ENCODE measurements at places on chromosomes 7 and 10. TPM values are rescaled to one million over a fixed set of nuclear protein-coding genes. Genes with fewer than 3 reads are reported as not detected.

Gene HDAC9
- 0.55 TPM for total RNA-seq

GRCh38 chr10:63553031-63553430, 31.8 kb downstream of the REEP3 start:
- no peak overlapping the region for H3K27ac ChIP-seq
- H3K27me3 ChIP-seq: no peaks in the 10 kb centered on the region
- DNase-seq: no peak
- peaks cover 5% of the 10 kb centered on the region for H3K36me3 ChIP-seq

GRCh38 chr7:2270495-2270894, 28.5 kb downstream of the NUDT1 start:
- no peak overlapping the region for H3K27ac ChIP-seq
- no peak overlapping the region for H3K4me3 ChIP-seq
- no peaks in the 10 kb centered on the region for H3K27me3 ChIP-seq
- peaks cover 2% of the 10 kb centered on the region for H3K36me3 ChIP-seq
- no peak for DNase-seq

Gene LIPJ
- total RNA-seq: not detected

GRCh38 chr10:17693009-17693408, 49.1 kb downstream of the STAM start:
- peaks cover 7% of the 10 kb centered on the region for H3K4me1 ChIP-seq
- H3K27ac ChIP-seq: no peak overlapping the region
- H3K27me3 ChIP-seq: no peaks in the 10 kb centered on the region
- no peak overlapping the region for H3K4me3 ChIP-seq

DNA sequence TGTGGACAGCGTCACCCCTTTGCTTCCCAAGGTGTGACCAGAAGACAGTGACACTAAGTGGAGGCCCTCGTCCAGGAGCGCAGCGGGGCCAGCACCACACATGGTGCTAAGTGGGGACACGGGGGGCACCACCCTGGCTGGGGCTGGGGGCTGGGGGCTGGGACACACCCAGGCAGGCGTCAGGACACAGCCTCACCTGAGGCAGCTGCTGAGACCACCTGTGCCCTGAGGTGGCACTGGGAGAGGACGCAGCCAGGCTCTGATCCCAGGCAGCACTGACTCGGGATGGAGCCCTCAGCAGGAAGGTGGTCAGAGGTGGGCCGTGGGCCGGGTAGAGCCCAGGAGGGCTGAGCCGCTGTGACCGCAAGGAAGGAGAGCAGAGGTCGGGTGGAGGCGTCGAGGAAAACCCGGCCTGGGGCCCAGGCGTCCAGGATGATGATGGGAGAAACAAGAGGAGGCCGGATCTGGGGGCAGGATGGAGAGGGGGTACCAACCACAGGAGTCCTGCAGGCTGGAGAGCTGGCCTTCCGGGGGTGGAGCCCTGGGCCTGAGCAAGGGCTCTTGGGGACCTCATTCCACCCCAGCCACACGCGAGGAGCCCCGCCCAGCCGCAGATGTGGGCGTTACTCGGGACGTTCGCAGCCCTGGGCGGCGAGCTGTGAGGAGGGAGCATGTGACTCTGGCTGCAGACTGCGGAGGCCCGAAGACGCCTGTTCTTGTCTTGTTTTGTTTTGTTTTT, 22.5 kb downstream of the LRRC27 start:
- DNase-seq: no peak
- H3K4me3 ChIP-seq: no peak overlapping the region
- no peaks in the 10 kb centered on the region for H3K36me3 ChIP-seq
- no peak overlapping the region for H3K27ac ChIP-seq
- no peaks in the 10 kb centered on the region for H3K27me3 ChIP-seq

DNA sequence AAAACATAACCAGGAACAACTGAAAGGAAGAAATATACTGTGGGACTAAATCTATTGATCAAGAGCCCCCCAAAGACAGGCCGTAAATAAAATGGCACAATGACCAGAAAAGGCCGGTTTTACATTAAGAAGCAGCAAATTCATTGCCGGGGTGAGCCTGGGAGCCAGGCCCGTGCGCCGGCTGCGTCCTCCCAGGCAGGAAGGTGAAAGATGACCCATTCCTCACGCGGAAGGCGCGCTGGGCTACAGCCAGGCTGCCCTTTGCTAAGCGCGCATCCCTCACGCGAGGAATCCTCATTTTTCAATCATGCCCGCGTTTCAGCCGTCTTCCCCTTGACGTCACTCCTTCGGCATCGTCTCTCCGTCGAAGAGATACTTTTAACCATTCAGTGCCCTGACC, 47.6 kb upstream of the MGMT start:
- no peaks in the 10 kb centered on the region for H3K36me3 ChIP-seq
- no peak for DNase-seq
- no peaks in the 10 kb centered on the region for H3K27me3 ChIP-seq
- H3K27ac ChIP-seq: no peak overlapping the region
- no peak overlapping the region for H3K4me3 ChIP-seq
- no peaks in the 10 kb centered on the region for H3K4me1 ChIP-seq

DNA sequence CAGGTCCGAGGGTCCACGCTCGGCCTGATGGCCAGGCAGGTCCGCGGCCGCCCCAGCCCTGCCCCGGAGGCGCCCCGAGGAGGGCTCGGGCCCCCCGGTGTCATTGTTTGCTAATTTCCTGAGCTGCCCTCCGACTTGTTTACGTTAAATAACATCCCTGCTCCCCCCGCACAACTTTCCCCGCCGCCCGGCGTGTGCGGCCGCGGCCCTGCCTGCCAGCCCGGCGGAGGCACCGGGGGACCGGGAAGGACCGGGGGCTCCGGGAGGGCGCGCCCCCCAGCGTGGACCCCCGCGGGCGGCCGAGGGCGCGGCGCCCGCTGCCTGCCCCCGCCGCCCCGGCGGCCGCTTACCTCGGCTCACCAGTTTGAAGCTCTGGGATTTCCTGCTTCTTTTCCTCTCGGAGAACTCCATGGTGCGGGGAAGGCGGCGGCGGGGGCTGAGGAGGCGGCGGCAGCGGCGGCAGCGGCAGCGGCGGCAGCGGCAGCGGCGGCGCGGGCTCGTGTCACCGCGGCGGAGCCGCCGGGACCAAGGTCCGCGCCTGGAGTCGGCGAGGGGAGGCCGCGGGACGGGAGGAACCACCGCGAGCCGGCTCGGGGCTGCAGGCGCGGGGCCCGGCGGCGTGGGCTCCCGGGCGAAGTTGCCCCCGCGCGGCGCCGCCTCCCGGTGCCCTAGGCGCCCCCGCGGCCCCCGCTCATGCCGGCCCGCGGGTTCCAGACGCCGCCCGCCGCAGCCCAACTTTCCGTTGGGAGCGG, 515 bp downstream of the BEND7 start:
- H3K27me3 ChIP-seq: peaks cover 66% of the 10 kb centered on the region
- peaks cover 3% of the 10 kb centered on the region for H3K4me1 ChIP-seq
- H3K36me3 ChIP-seq: no peaks in the 10 kb centered on the region
- DNase-seq: no peak

GRCh38 chr7:7772397-7772821, 54.0 kb upstream of the RPA3 start:
- peaks cover 15% of the 10 kb centered on the region for H3K4me1 ChIP-seq
- H3K4me3 ChIP-seq: peak overlapping the region; percentile 19
- no peak overlapping the region for H3K27ac ChIP-seq
- DNase-seq: no peak
- no peaks in the 10 kb centered on the region for H3K27me3 ChIP-seq

DNA sequence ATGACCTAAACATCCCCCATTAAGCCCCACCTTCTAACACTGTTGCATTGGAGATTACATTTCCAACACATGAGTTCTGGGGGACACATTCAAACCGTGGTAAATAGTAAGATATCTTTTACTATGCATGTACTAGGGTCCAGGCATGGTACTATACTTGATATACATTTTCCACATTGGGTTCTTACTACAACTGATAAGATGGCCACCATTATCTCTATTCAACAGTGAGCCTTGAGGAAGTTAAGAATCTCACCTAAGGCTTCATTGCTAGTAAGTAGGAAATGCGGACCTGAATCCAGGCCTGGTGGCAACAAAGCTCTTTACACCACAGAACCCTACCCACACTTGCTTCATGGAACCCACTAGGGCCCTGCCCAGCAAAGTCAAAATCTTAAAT, 5.7 kb downstream of the PANK1 start:
- no peak overlapping the region for H3K27ac ChIP-seq
- DNase-seq: no peak
- no peak overlapping the region for H3K4me3 ChIP-seq
- peaks cover 2% of the 10 kb centered on the region for H3K4me1 ChIP-seq
- H3K27me3 ChIP-seq: no peaks in the 10 kb centered on the region
- peaks cover 9% of the 10 kb centered on the region for H3K36me3 ChIP-seq

GRCh38 chr7:44353668-44354067, 28.3 kb upstream of the CAMK2B start:
- H3K36me3 ChIP-seq: no peaks in the 10 kb centered on the region
- peaks cover 64% of the 10 kb centered on the region for H3K27me3 ChIP-seq
- no peak for DNase-seq
- H3K4me1 ChIP-seq: no peaks in the 10 kb centered on the region

DNA sequence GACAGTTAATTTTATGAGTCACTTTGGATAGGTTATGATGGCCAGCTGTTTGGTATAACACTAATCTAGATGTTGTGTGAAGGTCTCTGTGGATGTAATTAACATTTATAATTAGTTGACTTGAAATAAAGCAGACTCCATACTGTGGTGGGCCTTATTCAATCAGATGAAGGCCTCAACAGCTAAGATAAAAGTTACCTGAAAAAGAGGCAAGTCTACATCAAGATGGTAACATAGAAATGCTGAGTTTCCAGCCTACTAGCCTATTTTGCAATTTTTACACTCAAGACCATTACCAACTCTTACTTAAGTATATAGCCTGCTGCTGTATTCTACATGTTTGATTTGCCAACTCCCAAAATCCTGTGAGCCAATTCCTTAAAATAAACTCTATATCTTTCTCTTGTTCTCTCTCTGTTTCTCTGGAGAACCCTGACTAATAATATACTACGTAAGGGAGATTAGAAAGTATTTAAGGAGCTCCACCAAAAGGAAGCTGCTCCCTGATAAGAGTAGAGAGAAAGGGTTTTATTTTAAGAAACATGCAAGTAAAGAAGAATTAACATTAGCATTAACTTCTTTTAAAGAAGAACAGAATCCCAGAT, 42.7 kb downstream of the ZNF438 start:
- H3K4me1 ChIP-seq: peaks cover 29% of the 10 kb centered on the region
- peaks cover 26% of the 10 kb centered on the region for H3K36me3 ChIP-seq
- no peaks in the 10 kb centered on the region for H3K27me3 ChIP-seq
- no peak overlapping the region for H3K27ac ChIP-seq
- H3K4me3 ChIP-seq: no peak overlapping the region

- no peaks in the 10 kb centered on the region for H3K36me3 ChIP-seq
- DNase-seq: no peak
- no peak overlapping the region for H3K4me3 ChIP-seq
- H3K27ac ChIP-seq: no peak overlapping the region
Measured at GRCh38 chr10:42880255-42880620, 97.6 kb downstream of the BMS1 start.

- DNase-seq: no peak
- H3K4me3 ChIP-seq: no peak overlapping the region
- no peak overlapping the region for H3K27ac ChIP-seq
Measured at GRCh38 chr7:94022550-94022949, 18.4 kb upstream of the BET1 start.

DNA sequence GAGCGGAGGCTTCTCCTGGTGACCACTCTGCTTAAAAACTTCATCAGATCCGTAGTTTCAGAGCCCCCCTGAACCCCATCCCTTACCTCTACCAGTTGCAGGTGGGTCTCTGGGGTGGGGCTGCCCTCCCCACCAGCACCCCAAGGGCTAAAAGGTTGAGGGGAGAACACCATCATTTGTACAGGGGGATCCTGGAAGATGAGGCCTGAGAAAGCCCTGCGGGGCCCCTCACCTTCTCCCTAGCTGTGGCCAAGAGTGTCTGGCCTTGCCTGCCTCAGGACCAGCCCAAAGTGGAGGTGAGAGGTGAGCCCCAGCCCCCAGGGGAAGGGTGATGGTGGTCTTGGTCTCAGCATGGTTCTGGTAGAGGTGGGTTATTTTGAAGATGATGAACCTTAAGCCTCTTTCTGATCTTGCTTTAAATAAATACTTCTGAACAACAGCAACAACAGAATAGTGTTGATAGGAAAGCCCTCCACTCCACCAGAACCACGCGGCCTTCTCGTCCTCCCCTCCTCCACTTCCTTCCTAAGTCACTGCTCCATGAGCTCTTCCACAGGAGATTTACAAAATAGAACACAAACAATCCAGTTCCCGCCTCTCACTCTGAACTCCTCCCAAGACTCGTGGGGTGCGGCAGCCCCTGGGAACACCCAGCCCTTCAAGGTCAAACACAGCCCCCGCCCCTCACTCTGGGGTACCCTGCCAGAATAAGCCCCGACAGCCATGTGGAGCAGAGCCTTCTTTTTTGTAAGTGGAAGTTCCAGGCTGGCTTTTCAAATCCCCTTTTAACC, 169.1 kb downstream of the EGFR start:
- DNase-seq: no peak
- peaks cover 6% of the 10 kb centered on the region for H3K27me3 ChIP-seq
- peaks cover 6% of the 10 kb centered on the region for H3K4me1 ChIP-seq
- no peak overlapping the region for H3K27ac ChIP-seq
- no peaks in the 10 kb centered on the region for H3K36me3 ChIP-seq

Gene ZNF239
- 0.15 TPM for total RNA-seq

DNA sequence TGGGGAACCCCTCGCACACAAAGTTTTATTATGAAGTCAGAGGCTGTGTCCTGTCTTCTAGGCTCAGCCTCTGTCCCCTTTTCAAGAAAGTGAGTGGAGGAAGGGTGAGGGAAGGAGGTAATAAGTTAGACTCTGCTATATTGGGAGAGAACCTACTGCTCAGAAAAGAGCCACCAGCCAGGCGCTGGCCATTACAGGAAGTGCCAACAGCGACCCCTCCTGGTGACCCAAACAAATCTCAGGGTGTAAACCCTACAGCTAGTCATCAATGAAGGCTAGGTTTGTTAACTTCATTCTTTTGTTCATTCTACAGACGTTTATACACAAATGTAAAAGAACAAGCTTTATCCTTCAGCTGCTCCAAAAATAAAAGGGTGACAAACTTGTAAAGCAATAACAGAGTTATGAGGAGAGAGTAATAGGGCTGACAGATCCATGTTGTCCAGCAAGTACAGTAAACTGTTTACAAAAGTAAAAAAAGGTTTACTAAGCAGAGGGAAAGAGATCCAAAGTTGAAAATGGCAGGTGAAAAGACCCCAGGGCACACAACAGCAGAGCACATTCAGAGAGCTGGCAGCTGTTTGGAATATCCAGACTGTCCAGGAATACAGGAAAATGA, 82.7 kb downstream of the FAM204A start:
- H3K27me3 ChIP-seq: peaks cover 37% of the 10 kb centered on the region
- no peaks in the 10 kb centered on the region for H3K36me3 ChIP-seq
- H3K4me1 ChIP-seq: no peaks in the 10 kb centered on the region
- DNase-seq: peak; percentile 51
- no peak overlapping the region for H3K4me3 ChIP-seq

GRCh38 chr10:69449841-69450240, 1.4 kb upstream of the TSPAN15 start:
- peak; percentile 58 for DNase-seq
- no peaks in the 10 kb centered on the region for H3K36me3 ChIP-seq
- peak overlapping the region; percentile 1 for H3K27ac ChIP-seq
- H3K4me3 ChIP-seq: no peak overlapping the region
- H3K4me1 ChIP-seq: peaks cover 61% of the 10 kb centered on the region
- peaks cover 10% of the 10 kb centered on the region for H3K27me3 ChIP-seq

- no peaks in the 10 kb centered on the region for H3K4me1 ChIP-seq
- H3K4me3 ChIP-seq: no peak overlapping the region
- no peaks in the 10 kb centered on the region for H3K27me3 ChIP-seq
- no peaks in the 10 kb centered on the region for H3K36me3 ChIP-seq
- H3K27ac ChIP-seq: no peak overlapping the region
Measured at GRCh38 chr7:204326-204725, 12.0 kb downstream of the FAM20C start.
